CD4-positive, alpha-beta T cell treated with Interferon gamma for 1 hour (primary cell): ENCODE measurements at places on chromosomes 4 and X.

DNA sequence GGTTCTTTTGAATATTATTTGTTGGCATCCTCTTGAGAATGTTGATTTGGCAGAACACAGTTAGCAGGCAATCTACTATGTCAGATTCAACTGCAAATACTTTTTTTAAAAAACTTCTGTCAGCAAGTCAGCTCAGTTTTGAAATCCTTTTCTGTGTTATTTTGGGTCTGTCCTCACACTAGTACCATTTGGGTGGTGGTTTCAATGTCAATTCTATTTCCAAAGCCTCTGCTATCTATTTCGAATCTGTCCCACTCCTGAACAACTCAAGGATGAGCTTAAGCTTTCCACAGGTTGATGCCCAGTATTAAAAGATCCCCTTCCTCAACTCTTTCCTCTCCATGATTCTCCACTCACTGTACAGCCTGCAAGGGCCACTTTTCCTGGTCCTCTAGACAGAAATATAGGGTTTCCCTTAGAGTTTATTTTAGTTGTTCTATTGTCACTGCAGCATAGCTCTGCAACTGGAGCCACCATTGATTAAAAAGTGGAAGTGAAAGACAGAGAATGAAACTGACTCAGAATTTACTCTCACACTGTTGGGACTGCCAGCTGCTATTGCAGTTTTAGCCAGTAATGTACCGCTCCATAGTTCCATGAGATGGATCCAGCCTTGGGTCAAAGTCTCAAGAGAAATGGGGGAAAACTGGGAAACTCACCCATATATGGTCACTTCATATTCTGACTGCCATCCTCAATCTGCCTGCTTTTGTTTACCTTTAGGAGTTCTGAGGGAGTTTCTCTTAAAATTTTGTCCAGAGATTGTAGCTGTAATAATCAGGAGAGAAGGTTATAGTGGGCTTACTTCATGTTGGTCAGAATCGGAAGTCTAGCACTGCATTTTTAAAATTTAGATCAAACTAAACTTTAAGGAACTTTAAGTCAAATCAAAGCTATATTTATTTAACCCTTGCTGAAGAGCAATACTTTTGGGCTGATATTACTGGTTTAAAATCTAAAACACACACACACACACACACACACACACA is 14.6 kb downstream of the HDX start:
- DNase-seq = no peak

DNA sequence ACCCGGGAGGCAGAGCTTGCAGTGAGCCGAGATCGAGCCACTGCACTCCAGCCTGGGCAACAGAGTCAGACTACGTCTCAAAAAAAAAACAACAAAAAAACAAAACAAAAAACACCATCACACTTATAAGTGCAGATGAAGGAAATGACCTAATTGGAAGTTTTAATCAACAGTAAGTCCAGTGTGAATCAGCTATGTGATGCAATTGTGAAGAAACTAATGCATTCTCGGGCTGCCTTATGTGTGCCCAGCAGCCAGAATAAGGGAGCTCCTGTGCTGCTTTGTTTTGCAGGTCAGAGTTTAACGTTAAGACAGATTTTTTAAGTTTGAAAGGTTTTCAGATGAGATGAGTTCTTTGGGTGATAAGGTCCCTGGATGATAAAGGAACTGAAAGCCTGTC is 10.8 kb downstream of the DAPP1 start:
- DNase-seq = no peak

GRCh38 chrX:53732797-53733196 is 46.3 kb upstream of the HUWE1 start:
- no peak for DNase-seq

DNA sequence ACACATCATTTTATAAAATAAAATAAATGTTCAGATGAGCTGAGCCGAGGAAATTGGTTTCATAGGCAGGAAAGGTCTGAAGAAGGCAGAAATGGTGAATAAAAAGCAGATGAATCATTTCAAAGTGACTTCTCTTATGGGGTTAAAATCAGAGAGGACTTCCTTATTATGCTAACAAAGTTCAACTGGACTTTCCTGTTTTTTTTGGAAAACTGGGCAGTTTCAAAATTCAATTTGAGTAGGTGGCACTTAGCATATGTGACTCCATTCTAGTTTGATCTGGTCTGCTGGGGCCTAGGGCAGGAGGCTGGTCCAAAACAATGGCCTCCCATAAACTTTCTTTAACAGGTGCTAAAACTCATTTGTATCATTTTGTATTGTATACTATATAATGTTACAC is 1794.9 kb upstream of the TENM3 start:
- no peak for DNase-seq

DNA sequence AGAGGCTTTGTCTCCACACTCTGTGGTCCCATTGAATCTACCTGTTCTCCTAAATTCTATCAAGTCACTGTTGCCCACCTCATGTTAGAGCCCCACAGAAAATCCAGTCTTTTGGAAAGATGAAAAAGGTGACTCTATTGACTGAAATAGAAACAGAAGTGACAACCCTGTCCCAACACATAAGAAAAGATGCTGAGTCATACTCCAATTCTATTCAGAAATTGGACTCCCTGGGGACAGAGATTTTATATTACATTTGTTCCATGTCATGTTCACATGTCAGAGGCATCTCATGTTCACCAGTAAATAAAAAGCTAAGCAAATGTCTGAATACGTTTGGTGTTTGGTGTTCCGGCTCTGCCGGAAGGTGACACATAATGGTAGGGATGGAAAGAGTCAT is 2.9 kb upstream of the GRPR start:
- no peak for DNase-seq

- no peak for DNase-seq
Measured at GRCh38 chr4:83490876-83491450, 6.1 kb upstream of the ABRAXAS1 start.

DNA sequence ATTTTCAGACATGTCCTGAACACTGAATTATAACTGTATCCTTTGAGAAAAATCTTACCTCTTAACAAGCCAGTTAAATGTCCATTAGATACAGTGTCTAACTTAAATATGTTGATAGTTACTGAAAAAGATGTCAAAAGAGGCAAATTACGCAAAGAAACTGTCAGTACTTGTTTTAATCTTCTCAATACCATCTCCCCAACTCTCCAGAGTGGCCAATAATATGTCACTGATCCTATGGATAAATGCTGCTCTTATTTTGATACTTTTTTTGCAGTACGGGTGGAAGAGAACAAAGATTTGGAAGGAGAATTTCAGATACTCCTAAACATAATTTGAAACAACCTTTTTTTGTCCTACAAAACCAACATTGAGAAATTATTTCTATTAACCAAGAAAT is 192.7 kb downstream of the CBR4 start:
- no peak for DNase-seq

DNA sequence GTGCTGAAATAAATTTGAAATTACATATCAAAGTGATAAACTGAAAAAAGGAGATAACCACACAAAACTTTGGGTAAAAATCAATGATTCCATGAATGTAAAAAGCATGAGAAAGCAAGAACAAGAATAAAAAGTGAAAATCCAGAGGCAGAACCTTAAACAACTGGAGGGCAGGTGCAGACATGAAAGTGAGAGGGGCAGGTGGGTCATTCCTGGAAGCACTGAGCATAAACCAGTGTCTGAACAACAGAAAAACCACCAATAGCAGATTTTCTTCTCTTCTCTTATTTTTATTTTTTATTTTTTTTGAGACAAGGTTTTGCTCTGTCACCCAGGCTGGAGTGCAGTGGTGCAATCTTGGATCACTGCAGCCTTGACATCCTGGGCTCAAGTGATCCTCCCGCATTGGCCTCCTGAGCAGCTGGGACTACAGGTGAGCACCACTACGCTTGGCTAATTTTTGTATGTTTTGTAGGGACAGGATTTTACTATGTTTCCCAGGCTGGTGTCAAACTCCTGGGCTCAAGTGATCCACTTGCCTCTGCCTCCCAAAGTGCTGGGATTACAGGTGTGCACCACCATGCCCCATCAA is 46.8 kb upstream of the GPR78 start:
- no peak for DNase-seq

- DNase-seq = no peak
Measured at GRCh38 chr4:124276461-124276860, 436.1 kb downstream of the ANKRD50 start.

GRCh38 chr4:86898562-86898961 is 6.3 kb upstream of the C4orf36 start:
- DNase-seq = no peak

DNA sequence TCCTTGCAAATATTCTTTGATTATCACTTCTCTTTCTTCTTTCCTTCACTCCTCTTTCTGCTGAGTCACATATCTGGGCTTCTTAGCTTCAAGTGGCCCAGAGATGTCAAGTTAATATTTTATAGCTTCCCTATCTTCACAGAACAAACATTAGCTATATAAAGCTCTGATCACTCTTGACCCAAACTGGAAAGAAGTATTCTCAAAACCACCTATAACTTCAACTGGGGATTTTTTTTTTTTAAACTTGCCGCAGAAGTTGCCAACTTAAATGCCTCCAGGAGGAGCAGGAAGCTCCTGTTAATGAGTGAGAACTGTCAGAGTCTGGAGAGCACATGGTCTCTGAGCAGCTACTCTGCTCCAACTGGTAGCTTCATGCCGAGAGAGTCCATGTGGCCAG is 233.3 kb upstream of the EDNRA start:
- no peak for DNase-seq

DNA sequence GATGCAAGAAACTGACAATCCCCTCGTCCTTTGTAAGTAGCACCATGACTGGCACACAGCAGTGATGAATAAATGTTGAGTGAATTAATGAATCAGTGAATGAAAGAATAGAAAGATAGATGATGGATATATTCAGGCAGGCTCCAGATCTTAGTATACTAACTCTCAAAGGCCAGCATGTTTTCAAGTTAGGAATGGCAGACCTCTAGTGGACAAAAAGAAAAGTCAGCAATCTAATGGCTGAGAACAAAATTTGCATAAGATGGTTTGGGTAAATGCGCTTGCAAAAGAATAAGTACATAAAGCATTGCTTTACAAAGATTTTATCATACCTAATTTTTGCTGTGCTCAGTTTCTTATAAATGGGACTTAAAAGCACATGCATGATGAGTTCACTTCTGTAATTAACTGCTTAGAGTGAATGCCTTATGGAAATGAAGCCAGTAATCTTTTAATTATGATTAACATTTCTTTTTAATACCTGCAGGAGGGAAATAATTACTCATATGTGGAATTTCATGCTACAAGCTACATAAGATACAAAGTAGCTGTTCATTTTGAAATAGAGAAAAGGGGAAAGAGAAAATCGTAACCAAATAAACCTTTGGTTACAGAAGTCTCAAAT is 126.9 kb upstream of the GPRIN3 start:
- DNase-seq = no peak

GRCh38 chrX:8288590-8288989 is 117.5 kb upstream of the VCX2 start:
- DNase-seq = no peak

- DNase-seq = no peak
Measured at GRCh38 chr4:6962211-6963041, 52.8 kb downstream of the TBC1D14 start.

GRCh38 chr4:104693601-104694201 is 199.0 kb upstream of the CXXC4 start:
- no peak for DNase-seq

DNA sequence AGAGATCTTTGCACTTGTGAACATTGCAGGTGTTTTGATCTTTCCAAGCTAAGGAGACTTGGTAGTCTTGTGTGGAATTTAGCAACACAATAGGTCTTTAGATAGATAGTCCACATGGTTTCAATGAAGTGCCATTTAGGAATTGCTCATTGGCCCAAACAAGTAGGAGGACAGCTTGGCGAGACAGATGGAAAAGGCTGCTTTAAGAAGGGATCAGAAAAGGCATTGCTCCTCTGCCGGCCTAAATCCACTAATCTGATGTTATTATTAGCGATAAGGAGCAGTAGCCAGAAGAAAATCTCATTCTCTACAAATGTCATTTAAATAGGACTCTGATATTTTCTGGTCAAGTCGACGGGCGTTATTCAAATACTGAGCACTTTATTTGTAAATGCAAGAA is 99.7 kb downstream of the AFF2 start:
- no peak for DNase-seq

GRCh38 chrX:110276778-110277177 is 41.1 kb downstream of the AMMECR1 start:
- DNase-seq = no peak

DNA sequence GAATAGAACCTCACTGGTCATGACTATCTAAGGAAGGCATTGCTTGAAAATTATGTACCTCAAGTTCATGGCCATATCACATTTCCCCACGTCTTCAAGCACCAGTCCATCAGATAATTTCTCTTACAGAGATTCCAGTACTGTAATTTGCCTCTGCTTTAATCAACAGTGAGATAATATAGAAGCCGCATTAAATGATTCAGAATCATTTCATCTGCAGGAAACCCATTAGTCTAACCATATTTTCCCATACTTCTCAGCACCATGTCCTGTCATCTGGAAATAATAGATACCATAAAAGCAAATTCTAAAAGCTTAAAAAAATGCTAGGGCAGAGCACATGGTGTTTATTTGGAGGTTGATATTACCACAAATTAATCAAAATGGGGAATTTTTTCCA is 310.3 kb upstream of the SLIT2 start:
- DNase-seq = no peak

DNA sequence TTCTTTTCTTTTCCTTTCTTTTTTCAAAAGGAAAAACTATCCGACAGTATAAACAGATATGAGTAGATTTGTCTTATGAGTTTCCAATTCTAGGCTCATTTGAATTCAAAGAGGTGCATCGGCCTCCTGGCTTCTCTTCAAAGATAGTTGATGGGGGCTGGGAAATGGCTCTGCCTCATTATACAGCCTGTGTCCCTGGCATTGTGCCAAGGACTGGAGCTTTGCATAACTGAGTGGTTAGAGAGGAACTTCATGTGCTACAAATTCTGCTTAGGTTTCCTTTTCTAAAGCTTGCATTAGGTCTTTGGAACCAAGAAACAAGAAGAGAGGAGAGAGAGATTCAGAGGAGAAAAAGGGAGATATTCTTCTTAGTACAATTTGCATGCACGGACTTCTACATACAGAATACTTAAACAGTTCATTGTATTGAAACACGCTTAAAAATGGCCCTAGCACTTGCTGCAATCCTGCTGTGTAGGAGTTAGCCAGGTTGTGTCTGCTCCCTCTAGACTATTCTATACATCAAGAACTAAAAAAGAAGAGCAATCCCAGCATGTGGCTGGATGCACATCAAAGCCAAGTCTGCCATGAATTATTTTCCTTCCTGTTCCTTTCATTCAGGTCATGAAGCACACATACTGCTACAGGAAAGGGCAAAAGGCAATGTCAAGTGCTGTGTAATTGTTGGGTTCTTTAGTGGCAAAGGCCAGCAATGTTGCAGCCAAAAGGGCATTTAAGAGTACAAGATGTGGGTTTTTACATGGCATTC is 70.9 kb downstream of the INTS12 start:
- DNase-seq = peak; percentile 12

DNA sequence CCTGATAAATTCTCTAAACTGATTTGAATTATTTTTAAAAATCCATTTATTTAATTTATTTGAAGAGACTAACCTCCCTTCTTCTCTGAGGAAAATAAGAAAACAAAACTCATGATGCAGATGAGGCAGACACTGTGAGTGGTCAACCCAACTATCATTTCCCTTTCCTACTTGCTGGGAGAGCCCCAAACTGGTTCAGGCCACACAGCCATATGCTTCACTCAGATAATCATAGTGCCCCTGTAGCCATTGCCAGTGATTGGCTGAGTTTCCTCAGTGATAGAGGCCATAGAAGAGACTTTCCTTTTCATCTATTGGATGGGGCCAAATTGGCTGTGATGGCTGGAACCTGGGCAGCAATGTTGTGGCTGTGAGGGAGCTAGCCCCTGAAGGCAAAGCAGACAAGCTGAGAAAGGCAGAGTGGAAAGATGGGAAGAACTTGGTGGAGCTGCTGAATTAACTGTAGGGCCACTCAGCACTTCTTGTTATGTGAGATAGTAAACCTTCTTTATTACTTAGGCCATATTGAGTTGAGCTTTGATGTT is 49.8 kb downstream of the RAB33B start:
- no peak for DNase-seq
